Aorta (tissue), 5 donors: ENCODE measurements at places on chromosomes 2 and 18. TPM values are rescaled to one million over a fixed set of nuclear protein-coding genes. Genes with fewer than 3 reads are reported as not detected.

DNA sequence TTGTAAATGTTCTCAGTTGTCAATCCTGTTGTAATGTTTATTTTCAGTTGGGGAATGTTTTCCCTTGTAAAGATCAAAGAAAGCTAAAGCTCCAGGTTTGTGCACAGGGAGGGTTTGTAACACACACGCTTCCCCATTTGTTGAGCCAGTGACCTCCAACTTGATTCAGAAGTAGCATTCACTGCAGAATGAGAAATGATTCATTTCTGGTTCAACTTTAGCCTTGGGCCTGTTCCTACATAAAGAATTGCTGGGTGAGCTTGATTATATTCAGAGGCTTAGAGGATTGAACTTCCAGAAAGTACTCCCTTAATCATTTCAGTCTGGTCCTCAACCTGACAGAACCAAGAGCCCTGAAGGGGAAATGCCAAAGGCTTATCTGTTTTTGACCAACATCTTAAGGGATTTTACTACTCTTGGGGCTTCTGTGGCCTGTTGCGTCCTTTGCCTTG, 70.6 kb upstream of the CAVIN2 start:
- no peak for DNase-seq

SP5 gene
- polyA plus RNA-seq: not detected

FOXI3 gene
- polyA plus RNA-seq: not detected

DNA sequence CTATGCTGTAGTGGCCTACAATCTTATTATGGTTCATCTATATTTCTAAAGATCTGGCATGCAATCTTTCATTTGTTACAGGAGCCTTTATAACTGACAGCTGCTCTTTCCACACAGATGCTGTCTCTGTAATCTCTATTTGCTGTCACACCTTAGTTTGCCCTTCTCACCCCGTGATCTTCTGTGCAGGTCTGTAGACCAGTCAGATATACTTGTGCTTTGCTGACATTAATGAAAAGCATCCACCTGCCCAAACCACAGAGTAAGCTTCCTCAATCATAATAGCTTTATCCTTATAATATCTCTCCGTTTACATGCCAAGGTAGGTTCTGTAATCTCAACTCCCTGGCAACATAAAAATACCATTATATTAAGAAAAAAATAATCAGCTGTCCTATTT, 122.4 kb downstream of the GRB14 start:
- DNase-seq: no peak

DNA sequence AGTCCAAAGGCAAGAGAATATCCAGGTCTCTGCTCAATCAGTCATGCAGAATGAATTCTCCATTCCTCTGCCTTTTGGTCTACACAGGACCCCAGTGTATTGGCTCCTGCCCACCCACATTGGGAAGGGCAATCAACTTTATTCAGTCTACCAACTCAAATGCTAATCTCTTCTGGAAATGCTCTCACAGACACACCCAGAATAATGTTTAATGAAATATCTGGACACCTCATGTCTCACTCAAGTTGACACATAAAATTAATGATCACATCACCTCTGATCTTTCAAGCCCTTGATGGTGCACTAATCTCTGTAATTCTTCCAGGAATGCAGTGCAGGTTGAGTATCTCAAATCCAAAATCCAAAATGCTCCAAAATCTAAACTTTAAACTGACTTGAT, 315.6 kb downstream of the HRH4 start:
- no peak for DNase-seq
